ENCODE measurements at places on chromosomes 3 and 15. TPM values are rescaled to one million over a fixed set of nuclear protein-coding genes. Genes with fewer than 3 reads are reported as not detected.

The ZBTB47 gene
- 6.0 TPM for total RNA-seq

The ATP2C1 gene
- total RNA-seq: 37.0 TPM

The IMPG2 gene
- 0.01 TPM for total RNA-seq

The SAMD7 gene
- total RNA-seq: not detected

The ACAN gene
- total RNA-seq: 0.88 TPM

The ANKRD34C gene
- not detected for total RNA-seq

The SLC49A4 gene
- total RNA-seq: 13.8 TPM

The METTL6 gene
- total RNA-seq: 24.8 TPM

The CISH gene
- 0.52 TPM for total RNA-seq

The NEO1 gene
- total RNA-seq: 31.1 TPM

The GALNT15 gene
- total RNA-seq: 0.05 TPM

The THRB gene
- total RNA-seq: 1.1 TPM

The RBMS3 gene
- total RNA-seq: 0.90 TPM

The NDN gene
- 0.05 TPM for total RNA-seq

The NR1I2 gene
- total RNA-seq: not detected

The TMEM158 gene
- 11.2 TPM for total RNA-seq

All from A549 treated with Hydrocortisone at 1 μM for 4 hours (cell line).